Activated naive CD4-positive, alpha-beta T cell (primary cell): ENCODE measurements at places on chromosomes 1 and 21.

GRCh38 chr1:156676820-156677615 is at the start of gene NES:
Gene NES, minus strand, starts transcription at chr1:156677407. Its CDS starts 143 bp downstream, at chr1:156677264.
- DNase-seq: no peak

- no peak for DNase-seq
Measured at GRCh38 chr1:113868387-113869083, 3.0 kb downstream of the PTPN22 start.

- no peak for DNase-seq
Measured at GRCh38 chr1:204592246-204592948, 76.2 kb downstream of the MDM4 start.

DNA sequence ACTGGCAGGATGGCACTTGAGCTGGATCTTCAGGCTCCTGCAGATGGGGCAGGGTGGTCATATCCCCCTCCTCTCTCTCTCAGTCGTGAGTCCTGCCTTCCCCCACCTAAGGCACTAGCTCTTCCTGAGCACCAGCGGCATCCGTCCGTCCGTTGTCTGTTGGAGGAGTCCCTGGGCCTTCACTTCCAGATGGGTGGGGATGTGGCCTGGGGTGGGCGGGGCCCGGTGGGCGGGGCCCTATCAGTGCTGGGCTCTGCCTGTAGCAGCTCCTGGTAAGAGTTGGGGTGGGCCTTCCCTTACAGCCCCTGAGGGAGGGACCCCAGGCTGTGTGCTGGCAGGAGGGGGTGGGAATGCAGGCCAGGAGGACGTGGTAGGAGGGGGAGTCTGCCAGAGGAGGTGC is 10.3 kb downstream of the LDLRAD2 start:
- DNase-seq: no peak

GRCh38 chr21:40054403-40054802 is 187.2 kb downstream of the PCP4 start:
- DNase-seq: no peak

DNA sequence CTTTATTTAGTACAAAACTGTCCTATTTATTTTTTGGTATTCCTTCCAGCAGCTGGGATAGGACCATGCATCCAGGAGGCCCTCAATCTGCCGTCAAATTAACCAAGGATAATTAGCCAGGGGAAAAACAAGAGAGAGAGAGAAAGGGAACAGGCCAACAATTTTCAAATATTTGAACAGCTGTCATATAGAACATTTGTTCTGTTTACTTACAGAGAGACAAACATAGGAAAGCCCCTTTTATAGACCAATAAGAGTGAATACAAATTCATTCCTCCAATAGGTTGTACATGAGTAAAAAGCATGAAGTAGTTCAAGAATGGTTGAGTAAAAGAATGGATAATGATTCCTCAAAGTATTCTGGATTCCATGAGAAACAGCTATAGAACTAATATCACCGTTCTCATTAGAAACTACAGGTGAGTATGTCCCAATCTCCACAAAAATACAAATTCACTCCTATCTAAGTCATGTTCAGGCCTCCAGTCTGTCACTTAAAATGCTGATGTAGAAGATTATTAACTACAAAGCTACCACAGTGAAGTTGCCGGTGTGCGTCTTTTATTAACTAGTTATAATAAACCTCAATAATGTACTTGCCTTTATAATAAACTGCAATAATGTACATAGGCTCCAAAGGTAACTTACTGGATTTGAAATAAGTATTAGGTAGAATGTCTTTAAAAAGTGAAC is 64.8 kb upstream of the GNG4 start:
- no peak for DNase-seq

GRCh38 chr1:202179828-202180750 is 13.5 kb upstream of the LGR6 start:
- no peak for DNase-seq

DNA sequence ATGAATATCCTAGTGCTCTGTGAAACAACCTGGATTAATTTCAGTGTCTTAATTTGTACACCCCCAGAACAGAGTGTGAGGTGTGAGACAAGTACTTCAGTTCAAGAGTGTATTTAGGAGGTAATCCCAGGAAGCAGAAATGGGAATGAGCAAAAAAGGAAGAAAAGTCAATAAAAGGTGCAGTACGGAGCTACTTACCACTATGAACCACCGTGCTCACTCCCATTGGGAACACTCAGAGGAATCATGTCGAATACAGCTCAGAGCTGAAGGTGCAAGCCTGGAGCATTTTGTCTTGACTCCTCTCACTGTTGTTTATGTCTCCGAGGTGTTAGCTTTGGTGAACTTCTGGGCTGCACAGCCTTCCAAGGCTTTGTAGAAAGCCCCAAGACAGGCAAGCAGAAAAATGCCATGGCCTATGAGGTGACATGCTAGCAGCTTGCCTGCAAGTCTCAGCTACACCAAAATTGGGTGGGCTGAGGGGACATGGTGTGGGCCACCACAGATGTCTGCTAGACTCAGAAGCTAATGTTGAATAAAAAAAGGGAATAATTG is 7.4 kb upstream of the SVBP start:
- no peak for DNase-seq

DNA sequence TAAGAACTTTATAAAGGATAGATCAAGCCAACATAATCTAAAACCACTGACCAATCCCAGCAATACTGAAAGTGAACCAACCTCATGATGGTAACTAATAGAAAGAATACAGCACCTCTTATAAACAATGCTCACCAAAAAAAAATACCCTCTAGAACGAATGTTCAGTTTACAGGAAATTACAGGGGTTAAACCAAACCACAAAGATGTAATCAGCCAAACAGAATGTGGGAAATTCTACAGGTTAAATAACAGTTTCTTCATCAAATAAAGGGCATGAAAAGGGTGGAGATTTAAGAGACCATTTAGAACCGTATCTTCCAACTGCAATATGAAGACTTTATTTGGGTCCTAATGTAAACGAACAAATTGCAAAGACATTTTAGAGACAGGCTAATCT is 30.4 kb downstream of the ARID4B start:
- no peak for DNase-seq

- no peak for DNase-seq
Measured at GRCh38 chr1:45317166-45317565, 9.5 kb upstream of the HPDL start.

GRCh38 chr1:168400139-168400538 is 119.5 kb downstream of the TBX19 start:
- DNase-seq: no peak

- DNase-seq: no peak
Measured at GRCh38 chr1:242187171-242187570, 188.3 kb upstream of the MAP1LC3C start.

- no peak for DNase-seq
Measured at GRCh38 chr1:22450351-22451021, 1.2 kb upstream of the ZBTB40 start.

DNA sequence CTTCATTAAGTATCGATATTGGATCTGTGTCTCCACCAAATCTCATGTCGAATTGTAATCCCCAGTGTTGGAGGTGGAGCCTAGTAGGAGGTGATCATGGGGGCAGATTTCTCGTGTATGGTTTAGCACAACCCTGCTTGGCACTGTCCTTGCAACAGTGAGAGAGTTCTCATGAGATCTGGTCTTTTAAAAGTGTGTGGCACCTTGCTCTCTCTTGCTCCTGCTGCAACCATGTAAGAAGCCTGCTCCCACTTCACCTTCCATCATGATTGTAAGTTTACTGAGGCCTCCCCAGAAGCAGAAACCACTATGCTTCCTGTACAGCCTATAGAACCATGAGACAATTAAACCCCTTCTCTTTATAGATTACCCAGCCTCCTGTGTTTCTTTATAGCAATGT is 424.4 kb downstream of the NPHP4 start:
- DNase-seq: no peak

- no peak for DNase-seq
Measured at GRCh38 chr1:221098471-221099405, 219.5 kb downstream of the HLX start.

GRCh38 chr1:97123717-97124431 is 402.3 kb downstream of the PTBP2 start:
- no peak for DNase-seq

- DNase-seq: no peak
Measured at GRCh38 chr1:211484755-211485479, 7.0 kb downstream of the RD3 start.

GRCh38 chr1:1891349-1892078 is 627 bp upstream of the GNB1 start:
- DNase-seq: peak; percentile 66

DNA sequence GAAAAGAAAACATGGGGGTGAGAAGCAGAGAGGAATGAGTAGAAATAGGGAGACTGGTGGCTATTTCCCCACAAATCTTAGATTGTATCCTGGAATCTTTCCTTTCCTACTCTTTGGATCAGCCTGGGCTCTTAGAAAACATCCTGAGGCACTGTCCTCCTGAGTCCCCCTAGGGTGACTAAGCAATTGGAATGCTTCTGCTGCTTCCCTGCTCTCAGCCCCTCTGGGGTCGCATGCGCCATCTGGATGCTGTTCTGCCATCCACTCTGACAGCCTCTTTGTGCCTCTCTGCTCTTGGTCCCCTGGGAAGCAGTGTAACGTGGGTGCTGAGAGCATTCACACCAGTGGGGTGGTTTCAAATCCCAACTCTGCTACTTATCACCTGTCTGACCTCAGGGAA is 443.0 kb downstream of the SIPA1L2 start:
- no peak for DNase-seq

DNA sequence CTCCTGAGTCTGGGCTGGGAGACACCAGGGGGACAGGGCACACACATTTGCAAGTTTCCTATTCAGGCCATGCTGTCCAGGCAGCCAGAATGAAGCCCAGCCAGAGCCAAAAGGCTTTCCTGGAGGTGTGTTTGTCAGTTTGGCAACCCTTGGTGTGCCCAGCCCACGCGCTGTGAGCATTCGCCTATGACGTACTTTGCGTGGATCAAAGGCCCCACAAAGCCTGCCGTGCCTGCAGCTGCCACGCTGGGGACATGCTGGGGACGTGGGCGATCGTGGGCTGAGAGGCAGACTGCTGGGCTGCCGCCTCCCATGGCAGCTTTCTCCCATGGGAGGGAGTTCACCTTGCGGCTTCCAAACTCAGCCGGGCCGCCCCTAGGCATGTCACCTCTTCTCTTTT is 57.5 kb downstream of the CD247 start:
- DNase-seq: peak; percentile 51

DNA sequence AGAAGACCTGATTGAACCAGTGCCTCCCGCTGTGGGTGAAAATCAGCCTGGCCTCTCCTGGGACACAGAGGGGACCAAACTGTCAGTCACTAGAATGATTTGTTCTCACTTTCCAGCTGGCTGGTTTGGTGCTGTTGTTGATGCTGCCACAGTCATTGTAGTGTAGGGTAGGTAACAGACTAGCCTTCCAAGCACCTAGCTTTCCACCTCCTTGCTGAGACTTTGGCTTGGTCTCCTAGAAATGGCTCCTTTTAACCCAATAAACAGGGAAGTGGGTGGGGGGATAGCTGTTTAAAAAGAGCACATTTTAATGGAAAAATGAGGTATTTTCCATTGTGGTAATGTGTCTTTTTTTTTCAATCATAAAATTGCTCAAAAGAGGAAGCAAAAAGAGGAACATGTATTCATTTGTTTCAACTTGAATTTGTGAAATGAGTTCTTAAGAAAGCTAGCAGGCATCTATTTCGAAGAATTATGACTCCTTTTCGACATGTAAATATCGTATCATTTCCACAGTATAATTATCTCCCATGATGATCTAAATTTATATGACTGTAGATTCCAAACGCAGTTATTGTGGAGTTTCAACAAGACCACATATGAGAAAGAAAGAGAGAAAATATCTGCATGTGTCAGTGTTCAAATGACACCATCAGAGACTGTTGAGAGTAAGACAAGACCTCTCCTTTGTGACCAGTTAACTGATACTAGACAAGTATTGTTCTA is 190.1 kb downstream of the HLX start:
- no peak for DNase-seq

GRCh38 chr21:29368906-29369305 is 70.2 kb downstream of the BACH1 start:
- no peak for DNase-seq

DNA sequence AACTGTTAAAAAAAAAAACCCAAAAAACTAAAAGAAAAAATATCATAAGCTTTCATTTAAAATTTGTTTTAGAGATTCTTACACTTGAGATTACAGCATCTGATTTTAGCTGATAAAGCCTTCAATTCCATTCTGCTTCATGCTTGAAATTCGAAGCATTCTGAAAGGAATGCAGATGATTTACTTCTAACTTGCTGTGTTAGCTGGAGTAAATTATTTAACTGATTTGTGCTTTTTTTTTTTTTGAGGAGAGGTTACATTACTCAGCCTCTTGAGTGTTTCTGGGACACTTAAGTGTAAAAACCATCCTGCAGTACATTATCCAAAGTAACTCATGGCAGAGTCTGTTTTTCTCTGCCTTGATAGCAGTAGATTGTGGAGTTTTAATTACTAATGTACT is 4.5 kb upstream of the TRIM67 start:
- no peak for DNase-seq

DNA sequence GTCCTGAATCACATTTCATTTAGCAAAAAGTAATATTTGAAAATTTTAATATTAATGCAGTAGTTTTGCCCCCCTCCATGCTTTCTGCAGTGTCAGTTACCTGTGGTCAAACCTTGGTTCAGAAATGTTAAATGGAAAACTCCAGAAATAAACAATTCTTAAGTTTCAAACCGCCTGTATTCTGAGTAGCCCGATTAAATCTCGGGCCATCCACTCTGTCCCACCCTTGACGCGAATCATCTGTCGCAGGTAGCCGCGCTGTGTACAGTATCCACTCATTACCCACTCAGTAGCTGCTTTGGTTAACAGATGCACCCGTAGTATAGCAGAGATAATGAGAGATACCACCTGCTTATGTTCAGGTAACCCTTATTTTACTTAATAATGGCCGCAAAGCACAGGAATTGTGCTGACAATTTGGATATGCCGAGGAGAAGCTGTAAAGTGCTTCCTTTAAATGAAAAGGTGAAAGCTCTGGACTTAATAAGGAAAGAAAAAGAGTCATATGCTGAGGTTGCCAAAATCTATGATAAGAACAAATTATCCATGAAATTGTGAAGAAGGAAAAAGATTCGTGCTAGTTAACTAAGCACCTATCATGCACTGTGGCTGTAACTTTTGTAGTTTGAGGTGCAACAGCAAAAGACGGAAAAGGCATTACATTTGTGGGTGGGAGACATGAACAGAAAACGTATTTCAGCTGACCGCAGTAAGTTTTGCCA is 889 bp upstream of the SCYL3 start:
- no peak for DNase-seq

DNA sequence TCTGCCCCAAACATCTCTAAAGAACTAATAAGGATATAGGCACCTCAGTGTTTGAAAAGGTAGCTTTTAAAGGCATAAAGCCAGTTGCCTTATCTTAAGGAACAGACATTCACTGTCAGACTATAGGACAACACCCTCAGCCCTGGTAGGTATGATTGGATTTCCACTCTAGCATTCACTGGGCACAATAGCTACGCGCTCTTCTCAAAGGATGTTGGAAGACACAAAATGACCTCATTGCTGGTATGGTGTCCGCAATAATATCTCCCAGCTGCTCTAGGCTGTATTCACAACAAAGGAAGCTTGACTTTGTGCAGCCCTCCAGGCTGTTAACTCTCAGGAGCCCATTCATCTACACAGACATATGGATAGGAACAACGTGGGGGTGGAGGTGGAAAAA is 119.4 kb upstream of the CXADR start:
- no peak for DNase-seq
